ENCODE measurements at places on chromosomes 7 and 10.

- no peak for DNase-seq
These were observed 612 bp downstream of the KCP start for GRCh38 chr7:128909625-128910568.

DNA sequence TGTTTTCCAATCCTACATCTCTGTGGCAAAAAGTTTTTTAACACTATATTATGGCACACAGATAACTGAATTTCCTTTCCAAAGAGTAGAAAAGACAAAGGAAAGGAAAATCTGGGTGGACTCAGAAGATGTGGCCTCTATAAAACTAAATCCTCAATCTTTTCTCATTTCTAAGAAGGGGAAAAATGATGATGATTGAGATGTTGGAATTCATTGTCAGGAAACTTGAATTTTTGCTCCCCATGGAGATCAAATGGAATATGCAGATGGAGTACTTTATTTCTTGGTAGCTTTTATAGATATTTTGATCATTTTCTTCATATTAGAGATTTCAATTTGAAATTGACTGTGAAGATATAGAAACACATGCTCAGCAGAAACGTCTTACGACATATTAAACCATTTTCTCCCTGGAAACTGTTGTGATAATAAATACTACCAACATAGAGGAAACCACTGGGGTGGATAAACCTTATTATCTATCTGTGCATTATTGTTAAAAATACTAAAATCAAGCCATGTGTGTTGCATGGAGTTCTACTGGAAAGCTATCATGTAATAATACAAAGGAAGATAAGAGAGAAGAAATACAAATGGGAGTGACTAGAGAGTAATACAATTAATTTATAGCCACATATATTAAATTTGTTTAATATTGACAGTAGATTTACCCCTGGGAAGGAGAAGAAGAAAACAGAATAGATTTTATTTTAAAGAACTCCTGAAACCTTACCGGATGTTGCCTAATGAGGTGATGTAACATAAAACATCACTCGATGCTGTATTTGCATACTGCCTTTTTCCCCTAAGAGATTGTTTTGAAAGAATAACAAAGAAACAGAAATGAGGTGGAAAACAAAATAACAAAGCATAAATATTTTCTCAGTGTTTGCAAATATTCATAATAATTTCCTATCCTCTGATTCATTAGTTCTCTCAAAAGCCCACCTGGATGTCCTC, 931.2 kb upstream of the C7orf33 start:
- no peak for DNase-seq

GRCh38 chr7:66379542-66380160, 174.5 kb downstream of the TPST1 start:
- no peak for DNase-seq

GRCh38 chr10:130371666-130372065, 235.5 kb downstream of the GLRX3 start:
- DNase-seq = no peak

DNA sequence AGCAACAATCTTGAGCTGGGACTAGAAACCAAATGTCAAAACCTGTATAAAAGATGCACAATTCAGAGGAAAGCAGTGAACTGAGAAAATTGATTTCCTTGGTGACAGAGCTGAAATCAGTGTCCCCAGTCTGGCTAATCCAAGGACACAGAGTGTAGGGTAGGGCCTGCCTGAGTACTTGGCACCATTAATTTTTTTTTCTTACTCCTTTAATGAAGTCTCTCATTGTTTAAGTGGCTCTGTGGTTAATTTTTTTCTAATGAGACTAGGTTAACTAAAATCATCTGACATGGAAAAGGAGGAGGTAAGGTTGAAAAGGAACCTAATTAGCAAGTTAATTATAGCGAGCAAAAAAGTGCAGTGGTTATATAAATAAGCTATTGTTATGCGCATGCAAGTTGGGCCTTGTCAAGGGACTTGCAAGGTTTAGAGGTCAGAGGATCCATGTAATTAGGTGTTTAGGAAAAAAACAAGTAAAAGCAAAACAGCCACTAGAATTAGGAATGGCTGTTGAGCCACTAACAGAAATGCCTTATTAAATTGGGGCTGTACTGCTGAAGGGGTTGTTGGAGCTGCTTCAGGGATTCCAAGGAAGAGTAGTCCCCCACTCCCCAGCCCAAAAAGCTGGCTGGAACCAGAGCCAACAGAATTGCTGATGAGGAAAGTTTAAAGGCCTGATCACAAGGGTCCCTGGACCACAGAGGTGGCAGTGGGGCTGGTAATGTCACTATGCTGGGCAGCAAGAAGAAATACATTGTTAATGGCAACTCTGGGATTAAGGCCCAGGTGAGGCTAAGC, 58.9 kb upstream of the STRIP2 start:
- no peak for DNase-seq

DNA sequence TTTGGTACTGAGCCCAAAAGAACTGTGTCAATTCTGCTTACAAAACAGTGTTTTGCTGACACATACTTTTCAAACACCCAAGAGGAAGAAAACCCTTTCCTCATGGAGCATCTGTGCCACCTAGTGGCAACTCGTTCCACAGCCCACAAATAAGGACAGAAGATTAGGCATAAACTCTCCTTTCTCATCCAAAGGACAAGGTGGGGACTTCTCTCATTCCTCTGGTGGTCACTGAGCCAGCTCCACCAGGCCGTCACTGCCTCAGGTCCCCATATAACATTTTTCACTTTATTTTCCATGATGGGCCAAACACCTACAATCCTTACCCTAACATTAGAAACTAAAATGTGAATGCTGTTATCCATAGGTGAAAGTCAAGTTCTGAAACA, 76.9 kb downstream of the RNF216 start:
- no peak for DNase-seq

GRCh38 chr7:118052336-118052735, 131.6 kb upstream of the LSM8 start:
- no peak for DNase-seq

DNA sequence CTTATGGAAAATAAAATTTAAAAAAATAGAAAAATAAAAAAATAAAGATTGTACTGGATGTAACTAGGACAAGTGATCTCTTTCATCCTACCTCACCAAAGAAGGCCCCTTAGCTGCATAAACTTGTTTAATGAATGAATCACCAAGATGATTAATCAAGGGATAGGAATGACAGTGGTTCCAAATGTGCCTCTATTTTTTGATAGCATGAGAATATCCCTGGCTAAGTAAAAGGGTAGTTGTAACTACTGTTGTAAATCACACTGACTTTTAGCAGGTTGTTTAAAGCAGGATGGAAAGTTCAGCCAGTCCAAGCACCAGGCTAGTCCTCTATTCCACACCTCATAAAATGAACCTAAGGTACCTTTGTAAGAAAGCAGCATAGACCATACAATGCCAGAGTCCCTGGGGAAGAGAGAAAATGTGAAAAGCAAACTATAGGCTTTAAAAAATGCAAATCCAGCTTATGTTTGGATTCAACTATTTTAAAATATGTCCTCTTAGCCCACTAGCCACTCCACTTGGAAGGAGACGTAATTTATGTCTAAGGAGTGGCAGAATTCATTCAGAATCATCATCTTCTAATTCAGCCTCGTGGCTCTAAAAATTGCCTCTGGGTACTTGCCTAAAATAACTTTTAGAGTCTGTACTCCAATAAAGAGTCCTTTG, 126.8 kb downstream of the SKIDA1 start:
- no peak for DNase-seq

GRCh38 chr10:8102708-8103401, 48.4 kb downstream of the GATA3 start:
- DNase-seq = no peak

DNA sequence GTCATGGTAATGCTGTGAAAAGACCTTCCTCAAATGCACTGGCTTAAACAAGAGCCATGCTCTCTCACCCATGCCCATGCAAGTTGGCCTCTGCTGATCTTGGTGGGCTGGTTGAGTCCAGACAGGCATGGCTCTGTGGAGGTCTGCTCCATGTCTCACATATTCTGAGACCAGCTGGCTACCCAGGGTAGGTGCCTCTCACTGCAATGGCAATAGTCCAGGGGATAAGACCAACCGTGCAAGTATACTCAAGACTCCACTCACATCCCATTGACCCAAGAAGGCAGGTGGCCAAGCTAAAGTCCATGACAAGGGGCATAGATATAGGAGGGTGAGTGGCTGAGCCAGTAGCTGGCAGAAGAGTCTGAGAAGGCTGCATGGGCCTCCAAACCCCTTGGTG, 14.2 kb upstream of the EBF3 start:
- no peak for DNase-seq

DNA sequence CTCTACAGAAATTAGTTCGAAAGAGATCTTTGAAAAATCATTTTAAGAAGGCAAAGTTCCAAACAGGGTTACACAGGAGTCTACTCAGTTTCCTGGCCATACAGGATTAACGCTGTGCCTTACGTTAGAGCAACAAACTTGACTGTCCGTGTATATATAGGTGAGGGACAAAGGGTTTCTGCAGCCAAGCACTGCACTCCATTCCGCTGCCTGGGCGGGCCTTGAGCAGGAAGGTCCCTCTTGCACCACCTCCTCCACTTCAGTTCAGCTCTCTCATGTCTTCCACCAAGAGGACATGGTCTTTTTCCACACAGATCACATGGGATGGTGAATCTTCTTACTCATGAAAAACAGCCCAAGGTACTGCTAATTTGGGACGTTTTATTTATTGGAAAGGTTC, 43.2 kb downstream of the MCMBP start:
- no peak for DNase-seq

DNA sequence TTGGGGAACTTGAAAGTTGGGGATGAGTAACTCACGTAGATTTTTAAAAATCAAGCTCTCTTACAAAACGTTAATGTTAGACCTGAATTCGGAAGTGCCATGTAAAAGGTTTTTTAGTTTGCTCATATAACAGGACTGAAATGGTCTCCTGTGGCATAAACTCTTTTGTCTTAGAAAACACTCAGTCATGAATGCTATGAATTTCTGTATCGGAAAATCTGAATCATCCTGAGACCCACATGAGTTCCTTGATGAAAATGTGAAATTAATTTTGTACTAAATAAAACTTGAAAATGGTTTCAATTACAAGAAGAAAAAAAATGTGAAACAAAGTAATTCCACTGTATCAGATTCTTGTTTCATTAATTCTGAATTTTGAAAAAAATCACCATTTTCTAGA, 134.8 kb upstream of the BMPER start:
- no peak for DNase-seq

DNA sequence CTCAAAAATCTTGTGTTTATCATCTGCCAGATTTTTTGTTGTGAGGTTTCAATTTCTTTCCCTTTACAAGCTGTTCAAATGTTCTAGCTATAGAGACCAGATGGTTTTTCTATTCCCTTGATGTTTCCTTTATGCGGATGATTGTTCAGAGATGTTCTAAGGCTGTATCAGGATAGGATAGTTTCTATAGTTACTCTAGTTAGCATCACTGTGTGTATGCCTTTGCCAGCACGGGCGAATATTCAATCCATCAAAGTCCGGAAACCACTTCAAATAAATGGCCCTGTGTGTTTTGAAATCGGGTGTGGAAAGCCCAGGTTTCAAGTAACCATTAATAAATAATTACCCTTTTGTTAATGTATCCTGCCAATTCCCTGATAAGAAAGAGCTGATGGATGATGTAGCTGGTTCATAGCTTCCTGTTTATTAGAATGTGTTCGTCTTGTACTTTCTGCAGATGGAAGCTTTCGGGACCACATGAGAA, 149.8 kb upstream of the PRKCQ start:
- no peak for DNase-seq

DNA sequence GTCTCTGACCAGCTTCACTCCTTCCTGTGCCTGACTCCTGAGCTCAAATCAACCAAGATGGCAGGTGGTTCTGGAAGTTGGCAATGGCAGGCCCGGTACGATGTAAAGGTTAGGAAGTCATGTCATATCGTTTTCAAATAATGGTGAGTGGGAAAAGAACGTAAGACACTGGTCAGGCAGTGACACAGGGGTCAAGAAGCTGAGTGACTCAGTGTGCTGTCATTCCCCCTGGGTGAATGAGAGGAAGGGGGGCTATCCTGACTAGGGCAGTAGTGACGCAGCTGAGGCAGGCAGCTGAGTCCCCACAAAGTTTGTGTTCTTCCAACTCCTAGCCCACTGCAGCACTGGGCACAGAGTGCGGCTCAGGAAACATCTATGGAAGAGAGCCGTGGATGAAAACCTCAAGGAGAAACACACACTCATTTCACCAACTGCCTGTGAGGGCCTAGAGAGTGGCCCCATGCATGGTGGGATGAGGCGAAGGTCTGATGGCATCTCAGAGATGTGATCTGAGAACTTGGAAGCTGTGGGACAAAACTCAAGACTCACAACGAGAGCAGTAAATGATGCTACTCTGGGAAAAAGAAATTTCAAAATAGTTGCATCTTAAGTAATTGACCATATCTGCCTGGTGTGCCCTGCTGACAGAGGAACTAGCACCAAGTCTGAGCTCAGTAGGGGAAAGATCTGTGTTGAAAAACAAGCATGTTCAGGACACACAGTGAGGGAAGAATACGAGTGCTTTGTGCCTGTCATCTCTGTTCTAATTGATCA, 23.2 kb downstream of the CREB3L2 start:
- no peak for DNase-seq

- no peak for DNase-seq
These were observed 275.4 kb downstream of the GRID1 start for GRCh38 chr10:86091216-86091615.

- no peak for DNase-seq
These were observed 128.2 kb downstream of the PRKAG2 start for GRCh38 chr7:151748733-151749132.

DNA sequence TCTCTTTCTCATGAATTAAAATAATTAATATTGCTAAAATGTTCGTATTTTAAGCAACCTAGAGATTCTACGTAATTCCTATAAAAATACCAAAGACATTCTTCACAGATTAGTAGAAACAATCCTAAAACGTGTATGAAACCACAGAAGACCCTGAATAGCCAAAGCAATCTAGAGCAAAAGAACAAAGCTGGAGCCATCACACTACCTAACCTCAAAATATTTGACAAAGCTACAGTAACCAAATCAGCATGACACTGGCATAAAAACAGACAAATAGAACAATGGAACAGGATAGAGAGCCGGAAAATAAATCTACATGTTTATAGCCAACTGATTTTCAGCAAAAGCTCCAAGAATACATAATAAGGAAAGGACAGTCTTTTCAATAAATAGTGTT, 105.5 kb upstream of the PTN start:
- no peak for DNase-seq

- DNase-seq = no peak
These were observed 27.3 kb upstream of the EN2 start for GRCh38 chr7:155430606-155431005.

- DNase-seq = no peak
These were observed 117.2 kb upstream of the SEMA3C start for GRCh38 chr7:81036057-81036456.

- DNase-seq = no peak
These were observed 272.9 kb downstream of the TRIL start for GRCh38 chr7:28685242-28685643.

- DNase-seq = no peak
These were observed 67.9 kb downstream of the CLRN3 start for GRCh38 chr10:127824826-127825225.

DNA sequence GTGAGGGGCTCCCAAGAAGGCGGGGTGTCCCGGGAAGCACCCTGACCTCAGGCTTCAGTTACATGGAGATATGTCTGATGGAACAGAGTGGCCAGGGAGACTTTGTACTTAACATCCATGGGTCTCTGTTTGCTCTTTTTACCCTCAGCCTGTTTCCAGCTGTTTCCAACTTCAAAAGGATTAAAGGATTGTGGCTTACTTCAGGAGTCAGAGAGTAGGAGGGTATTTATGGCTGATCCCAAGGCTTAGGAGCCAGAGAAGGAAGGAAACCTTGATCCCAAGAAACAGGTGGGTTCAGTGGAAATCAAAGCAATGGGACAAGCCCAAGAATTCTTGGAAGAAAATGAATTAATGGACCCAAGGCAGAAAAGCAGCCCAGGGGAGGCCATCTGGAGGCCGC, 37.7 kb upstream of the ZNF438 start:
- DNase-seq = no peak

- no peak for DNase-seq
These were observed 110.8 kb downstream of the CD36 start for GRCh38 chr7:80749270-80749669.

Measured in esophagus squamous epithelium (tissue), 5 donors.